ENCODE measurements at places on chromosomes 3 and 15.

DNA sequence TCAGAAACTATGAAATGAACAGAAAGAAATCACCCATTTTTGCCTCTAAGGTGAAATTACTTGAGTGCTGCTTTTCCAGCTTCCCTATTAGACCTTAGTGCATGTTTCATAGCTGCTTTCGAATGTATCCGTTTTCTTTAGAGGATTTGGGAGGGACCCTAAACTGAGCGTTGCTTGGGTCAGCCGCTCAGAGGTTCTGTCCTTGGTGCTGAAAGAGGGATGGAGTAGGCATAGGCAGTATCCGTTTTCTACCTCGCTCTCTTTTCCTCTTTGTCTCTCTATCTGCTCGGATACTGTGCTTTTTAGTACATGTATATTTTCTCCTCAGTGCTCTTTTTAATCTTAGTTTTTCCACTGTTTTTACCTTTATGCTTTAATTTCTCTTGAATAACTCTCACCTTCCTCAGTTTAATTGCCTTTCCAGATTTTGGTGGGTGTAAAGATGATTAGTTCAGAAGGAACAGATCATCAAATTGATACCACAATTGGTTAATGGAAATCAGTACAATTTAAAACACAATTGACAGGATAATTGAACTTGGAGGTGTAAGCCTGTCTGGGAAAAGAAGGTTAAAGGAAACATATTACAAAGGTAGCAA lies at the start of gene DRD3:
TSS of gene DRD3 (minus strand) at position 283 of the 599 bp plus-strand sequence. CDS start 7,060 bp downstream, outside the sequence.
- no peak for DNase-seq

DNA sequence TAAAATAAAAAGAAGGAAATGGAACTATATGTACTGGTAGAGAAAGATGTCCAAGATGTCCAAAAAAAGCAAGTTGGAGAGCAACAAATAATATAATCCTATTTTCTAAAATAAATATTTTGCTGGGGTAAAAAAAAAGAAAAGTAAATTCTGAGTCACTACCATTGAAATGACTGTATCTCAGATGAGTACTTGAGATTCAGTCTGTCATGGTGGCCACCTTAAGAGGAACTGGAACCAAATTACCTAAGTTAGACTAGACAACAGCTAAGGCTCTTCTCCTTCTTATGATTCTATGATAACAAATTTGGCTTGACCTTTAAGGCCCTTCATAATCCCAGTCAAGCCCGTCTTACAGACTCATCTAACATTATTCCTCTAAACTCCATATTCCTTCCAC lies 270.6 kb upstream of the HES1 start:
- DNase-seq: no peak

DNA sequence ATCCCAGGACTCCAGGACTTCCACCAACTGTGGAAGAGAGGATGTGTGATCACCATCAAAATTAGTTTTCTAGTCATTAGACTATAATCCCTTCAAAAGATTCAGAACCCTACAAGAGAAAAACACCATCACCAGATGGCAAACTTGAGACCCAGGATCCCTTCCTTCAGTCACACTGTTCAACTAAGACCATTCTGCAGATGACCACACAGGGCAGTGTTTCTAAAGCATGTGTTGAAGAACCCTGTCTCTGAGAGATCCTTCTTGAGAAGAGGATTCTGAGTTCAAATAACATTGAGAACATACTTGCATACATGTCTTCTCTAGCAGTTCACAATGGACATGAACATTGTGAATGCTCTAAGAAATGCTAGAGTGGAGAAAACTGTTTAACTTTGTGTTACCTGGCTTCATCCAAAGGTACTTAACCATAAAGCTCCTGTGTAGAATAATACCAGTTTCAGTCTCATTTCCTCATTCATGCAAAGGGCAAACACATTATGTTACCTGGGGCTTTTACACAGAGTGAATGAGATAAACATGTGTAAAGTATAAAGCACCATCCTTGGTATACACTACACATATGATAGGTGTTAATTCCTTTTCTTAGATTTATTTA lies 2.4 kb upstream of the ADGRG7 start:
- no peak for DNase-seq

DNA sequence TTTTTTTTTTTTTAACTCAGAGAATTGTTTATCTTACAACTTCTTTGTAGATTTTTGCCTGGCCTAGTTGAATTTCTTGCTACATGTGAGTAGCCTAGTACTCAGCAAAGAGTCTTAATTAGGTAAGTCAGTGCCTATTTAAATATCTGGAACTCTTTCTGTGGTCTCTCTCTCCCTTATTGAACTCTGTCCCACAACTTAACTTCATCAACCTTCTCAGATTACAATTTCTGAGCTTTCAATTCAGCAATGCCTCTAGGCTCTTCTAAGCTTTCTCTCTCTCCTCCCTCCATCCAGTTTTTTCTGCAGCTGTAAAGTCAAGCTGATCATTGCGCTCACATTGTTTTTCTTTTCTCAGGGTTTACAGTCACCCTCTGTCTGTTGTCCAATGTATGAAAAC lies 517.6 kb upstream of the ROBO1 start:
- no peak for DNase-seq

- DNase-seq: no peak
Observed at GRCh38 chr15:40327457-40327856, 4.0 kb downstream of the INAFM2 start.

DNA sequence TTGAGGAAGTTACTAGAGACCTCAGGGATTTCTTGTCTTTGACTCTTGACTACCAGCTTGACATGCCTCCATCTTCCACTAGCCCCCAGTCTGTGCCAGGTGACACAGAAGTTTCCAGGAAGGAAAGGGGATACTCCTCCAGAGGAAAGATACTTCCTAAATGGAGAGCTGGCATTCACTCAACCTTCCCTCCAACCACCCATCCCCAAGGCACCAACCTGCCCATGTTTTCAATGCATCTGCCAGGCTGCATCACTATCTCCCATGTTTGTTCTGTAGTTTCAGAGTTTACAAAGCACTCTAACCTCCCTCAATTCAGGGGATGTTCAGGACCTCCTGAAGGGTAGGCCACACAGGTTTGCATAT lies 198.4 kb upstream of the LPP start:
- no peak for DNase-seq

- DNase-seq: no peak
Observed at GRCh38 chr3:149448331-149448831, 26.1 kb upstream of the TM4SF4 start.

DNA sequence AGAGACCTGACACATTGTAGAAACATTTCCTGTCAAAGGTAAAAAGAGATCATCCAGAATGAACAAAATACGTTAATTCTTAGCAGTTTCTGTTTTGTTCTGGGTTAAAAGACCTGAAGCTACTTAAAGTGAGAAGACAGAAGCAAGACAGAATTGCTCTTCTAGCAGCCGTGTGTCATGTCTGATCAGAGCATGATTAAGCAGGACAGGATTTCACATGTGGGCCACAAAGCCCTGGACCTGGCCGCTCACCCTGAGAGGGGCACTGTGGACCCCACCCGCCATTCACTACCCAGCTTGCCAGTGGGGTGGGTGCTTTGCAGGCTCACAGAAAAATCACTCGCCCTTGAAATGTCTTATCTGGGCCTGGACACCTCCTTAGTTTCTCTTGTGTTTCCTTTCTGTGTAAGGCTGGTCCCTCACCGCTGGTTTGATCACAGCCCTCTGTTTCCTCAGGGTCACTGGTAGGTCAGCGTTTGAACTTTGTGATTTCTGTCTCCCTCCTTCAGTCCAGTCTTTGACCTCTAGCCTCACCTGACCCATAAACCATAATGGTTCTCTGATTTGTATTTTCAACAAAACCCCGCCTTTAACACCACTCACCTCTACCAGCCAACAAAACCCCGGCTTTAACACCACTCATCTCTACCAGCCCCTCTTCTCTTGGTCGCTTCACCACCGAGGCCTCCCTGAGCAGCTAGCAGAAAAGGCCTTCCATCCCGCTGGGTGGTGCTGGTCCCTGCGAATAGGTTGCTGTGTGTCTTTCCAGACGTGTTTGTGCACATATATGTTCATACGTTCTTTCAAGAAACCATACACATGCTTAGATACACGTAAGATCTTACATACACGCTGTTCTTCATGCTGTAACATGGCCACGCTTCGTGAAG lies 185.0 kb downstream of the OR4M2 start:
- DNase-seq: no peak

- DNase-seq: no peak
Observed at GRCh38 chr3:161107311-161107710, 2.2 kb upstream of the B3GALNT1 start.

DNA sequence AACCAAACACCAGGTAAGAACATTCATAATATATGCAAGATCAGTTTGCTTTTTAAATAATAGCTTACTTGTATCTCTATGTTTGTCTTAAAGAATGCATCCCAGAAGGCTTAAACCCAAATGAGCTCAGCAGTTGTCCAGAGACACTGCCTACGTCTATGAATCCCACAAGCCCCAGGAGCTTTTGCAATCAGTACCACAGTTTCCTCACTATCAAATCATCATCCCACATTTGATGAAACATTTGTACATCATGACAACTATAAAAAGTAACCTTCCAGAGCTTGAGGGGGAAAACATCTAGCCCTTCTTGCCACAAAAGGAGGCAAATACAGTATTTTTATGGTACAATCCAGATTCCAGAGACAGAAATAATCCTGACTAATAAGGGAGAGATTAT lies 63.7 kb downstream of the ATP8B4 start:
- no peak for DNase-seq

DNA sequence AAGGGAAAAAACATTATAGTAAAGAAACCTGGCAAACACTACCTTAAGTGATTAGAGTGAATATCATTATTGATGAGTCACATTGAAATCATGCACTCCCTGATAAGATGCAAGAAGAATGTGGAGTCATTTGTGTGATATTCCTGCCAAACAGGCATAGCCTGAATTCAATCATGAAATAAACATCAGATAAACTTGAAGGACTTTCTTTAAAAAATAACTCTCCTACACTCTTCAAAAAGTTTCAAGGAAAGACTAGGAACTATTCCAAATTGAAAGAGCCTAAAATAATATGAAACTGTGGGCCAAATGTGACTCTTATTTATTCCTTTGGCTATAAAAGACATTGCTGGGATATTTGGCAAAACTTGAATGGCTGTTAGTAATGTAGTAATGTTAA lies 625.7 kb upstream of the LMCD1 start:
- DNase-seq: no peak

GRCh38 chr3:131387796-131388489 lies 6.4 kb downstream of the NUDT16 start:
- DNase-seq: no peak
